Activated CD4-positive, alpha-beta T cell treated with anti-CD3 and anti-CD28 coated beads, Interleukin-2, Interleukin-6, amounts not matched to agents 100 ng/mL and 50 ng/mL, durations not matched to agents 16 hours and 8 hours (primary cell): ENCODE measurements at places on chromosomes 5 and 9.

DNA sequence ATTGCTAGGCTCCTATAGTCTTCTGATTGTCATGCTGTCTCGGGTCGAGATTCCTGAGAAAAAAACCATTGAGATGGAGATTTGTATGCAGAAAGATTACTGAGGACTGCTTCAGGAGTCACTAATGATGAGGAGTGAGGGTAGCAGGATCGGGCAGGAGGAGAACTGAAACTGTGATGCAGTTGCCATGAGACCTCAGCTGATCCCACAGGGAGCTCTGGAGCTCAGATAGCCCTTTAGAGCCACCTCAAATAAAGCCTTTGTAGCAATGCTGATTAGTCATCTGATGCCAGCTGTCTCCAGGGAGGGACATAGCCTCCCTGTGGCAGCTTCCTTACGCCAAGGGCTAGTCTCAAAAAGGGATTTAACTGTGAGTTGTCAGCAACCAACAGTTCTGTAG, 256.9 kb downstream of the DMAC1 start:
- DNase-seq = no peak

DNA sequence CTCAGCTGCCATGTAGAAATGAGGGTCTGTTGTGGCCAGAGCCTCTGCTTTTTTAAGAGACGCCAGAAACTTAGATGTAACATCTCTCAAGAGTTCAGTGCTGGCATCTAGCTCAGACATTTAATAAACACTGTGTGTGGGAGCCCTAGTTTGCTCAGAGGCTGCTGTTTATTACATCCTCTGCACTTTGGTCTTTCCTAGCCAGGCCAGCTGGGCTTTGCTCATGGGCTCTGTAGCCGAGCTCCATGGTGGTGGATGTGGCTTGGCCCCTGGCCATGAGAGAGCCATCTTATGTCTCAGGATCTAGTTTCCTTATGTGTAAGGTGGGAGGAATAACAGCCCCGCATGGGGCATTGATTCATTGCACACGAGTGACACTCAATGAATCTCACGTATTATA, 30.0 kb downstream of the ARHGEF37 start:
- DNase-seq = no peak

DNA sequence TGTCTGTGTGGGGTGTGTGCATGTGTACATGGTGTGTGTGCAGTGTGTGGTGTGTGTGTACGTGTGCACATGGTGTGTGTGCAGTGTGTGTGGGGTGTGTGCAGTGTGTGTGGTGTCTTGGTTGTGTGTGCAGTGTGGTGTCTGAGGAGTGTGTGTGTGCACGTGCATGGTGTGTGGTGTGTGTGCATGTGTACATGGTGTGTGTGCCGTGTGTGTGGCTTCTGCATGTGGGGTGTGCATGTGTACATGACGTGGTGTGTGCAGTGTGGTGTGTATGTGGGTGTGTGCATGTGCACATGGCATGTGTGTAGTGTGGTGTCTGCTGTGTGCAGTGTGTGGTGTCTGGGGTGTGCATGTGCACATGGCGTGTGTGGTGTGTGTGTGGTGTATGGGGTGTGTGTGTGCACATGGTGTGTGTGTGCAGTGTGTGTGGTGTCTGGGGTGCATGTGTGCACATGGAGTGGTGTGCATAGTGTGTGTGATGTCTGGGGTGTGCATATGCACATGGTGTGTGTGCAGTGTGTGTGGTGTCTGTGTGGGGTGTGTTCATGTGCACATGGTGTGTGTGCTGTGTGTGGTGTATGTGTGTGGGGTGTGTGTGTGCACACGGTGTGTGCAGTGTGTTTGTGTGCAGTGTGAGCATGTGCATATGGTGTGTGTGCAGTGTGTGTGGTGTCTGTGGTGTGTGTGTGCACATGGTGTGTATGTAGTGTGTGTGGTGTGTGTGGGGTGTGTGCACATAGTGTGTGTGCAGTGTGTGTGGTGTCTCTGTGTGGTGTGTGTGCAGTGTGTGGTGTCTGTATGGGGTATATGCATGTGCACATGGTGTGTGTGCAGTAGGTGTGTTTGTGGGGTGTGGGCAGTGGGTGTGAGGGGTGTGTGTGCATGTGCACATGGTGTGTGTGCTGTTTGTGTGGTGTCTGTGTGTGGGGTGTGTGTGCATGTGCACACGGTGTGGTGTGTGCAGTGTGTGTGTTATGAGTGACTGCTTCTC, 40.6 kb upstream of the ZNG1F start:
- no peak for DNase-seq

GRCh38 chr5:125326150-125326510, 579.7 kb upstream of the ZNF608 start:
- DNase-seq = no peak

DNA sequence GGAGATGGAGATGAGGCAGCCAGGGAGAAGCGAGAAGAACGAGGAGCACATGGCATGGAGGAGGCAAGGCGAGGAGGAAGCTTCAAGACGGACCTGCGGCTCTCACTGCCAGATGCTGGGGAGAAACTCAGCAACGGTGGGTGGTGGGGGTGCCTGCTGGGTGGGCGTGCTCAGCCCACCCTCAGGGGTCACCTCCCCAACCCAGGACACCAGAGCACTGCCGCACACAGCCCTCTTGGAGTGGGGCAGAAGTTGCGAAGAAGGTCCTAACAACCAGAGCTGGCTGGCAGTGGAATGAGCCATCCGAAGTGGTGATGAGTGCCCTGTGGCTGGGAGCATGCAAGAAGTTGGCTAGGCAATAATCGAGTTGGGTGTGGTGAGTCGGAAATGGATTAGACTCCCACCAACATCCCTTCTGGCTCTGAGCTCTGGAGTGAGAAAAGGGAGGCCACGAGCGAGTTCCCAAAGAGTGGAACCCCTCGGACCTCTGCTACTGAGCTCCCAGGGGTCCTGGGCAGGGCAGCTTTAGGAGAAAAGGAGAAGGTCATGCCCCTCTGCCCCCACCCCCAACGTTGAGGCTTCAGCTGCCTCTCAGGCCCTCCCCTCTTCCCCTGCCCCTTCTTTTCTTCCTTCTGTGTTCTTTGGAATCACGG, 212.7 kb upstream of the MVB12B start:
- no peak for DNase-seq

- no peak for DNase-seq
Observed at GRCh38 chr5:2370626-2371418, 380.7 kb downstream of the IRX2 start.
